ENCODE measurements at places on chromosomes 4 and X.
A peak's percentile ranks its signal among the peaks of the same experiment; 100 is the strongest.

GRCh38 chr4:123986268-123986798 is 589.7 kb downstream of the SPRY1 start:
- no peak for DNase-seq

DNA sequence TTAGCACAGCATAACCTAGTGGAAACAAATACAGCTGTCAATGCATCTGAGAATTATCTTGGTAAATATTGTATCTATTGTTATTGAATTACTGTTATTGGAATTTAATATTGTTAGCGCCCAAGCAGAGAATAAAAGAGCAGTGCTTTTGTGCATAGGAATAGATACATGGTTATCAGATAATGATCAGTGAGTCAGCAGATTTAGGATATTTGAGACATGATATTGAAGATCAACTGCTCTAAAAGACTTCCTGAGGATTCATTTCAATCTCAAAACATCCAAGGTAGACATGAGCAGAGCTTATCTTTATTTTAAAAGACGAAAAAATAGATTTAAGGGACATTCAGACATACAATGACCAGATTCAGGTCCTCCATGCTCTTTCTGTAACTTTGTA is 10.6 kb upstream of the H2AZ1 start:
- DNase-seq: no peak

DNA sequence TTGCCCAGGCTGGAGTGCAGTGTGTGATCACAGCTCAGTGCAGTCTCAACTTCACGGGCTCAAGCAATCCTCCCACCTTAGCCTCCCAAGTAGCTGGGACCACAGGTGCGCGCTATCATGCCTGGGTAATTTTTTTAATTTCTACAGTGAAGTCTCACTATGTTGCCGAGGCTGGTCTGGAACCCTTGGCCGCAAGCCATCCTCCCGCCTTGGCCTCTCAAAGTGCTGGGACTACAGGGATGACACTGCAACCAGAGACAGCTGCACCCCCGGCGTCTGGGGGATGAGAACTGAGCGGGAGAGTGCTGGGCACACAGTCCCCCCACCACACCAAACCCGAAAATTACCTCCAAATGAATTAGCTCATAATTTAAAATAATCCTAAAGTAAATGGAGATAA is 33.1 kb upstream of the GTPBP6 start:
- no peak for DNase-seq

- DNase-seq: no peak
Measured at GRCh38 chrX:44952329-44953027, 79.5 kb downstream of the KDM6A start.

DNA sequence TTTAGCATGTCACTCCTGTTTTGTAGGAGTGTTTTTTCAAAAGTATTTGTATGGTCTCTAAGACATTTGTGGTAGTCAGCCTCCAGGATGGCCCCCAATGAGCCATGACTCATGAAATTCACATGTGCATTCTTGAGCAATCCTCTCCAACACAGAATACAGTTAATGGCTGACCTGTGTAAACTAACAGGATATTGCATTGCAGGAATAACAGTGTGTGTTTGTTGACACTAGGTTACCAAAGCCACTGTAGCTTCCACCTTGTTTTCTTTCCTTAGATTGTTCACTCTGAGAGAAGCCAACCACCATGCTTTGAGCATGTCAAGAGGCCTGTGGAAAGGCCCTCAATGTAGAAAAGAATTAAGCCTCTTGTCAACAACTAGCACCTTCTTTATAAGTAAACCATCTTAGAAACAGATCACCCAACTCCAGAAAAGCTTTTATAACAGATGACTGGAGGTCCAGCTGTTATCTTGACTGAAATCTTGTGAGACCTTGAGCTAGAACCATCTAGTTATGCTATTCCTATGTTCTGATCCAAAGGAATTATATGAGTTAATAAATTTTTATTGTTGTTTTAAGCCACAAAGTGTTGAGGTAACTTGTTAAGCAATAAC is 28.5 kb downstream of the TBCK start:
- DNase-seq: no peak

- DNase-seq: no peak
Measured at GRCh38 chrX:101210630-101211029, 9.0 kb upstream of the DRP2 start.

DNA sequence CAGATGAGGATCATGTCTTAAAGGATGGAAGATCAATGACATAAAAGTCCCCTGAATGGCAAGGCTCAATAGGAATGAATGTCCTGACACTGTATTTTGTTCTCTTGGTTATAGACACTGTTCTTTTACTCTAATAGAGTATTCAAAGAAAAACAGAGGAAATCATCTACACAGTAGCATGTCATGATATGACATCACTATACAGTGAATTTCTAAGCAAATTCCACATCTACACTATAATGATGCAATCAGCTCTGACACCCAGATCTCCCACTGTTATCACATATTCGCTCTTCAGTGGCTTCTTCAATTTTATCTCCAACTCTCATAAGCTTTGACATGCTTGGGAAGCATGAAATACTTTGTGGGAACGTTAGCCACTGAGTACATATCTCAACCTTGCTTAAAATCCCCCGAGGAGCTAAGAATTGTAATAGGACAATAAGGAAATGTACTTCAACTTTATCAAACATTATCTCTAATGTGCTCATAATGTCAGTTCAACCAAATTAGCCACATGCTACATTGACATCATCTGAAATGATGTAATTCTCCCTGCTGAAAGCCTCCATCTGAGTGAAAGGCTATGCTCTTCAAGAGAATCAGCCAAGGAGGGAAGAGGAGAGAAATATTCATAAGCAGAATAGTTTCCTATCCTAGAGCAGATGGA is 139.6 kb upstream of the PTCHD1 start:
- DNase-seq: no peak

- peak; percentile 21 for DNase-seq
Measured at GRCh38 chr4:121277194-121278105, 103.4 kb downstream of the QRFPR start.

GRCh38 chr4:135185256-135185655 is 983.7 kb upstream of the PABPC4L start:
- no peak for DNase-seq

- peak; percentile 93 for DNase-seq
Measured at GRCh38 chr4:142565771-142566170, 280.3 kb downstream of the INPP4B start.

DNA sequence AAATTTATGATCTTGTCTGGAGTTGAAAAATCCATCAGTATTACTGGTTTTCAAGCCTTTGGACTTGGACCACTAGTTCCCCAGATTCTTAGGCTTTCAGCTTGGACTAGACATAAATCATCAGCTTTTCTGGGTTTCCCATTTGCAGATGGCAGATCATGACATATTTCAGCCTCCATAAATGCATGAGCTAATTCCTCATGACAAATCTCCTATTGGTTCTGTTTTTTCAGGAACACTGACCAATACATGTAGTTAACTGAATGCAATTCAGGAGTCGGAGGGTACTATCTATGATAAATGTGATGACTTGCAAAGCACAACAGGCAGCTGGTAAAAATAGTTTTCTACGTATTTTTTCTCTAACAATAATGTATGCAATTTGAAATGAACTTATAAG is 635.6 kb downstream of the TRAM1L1 start:
- no peak for DNase-seq

DNA sequence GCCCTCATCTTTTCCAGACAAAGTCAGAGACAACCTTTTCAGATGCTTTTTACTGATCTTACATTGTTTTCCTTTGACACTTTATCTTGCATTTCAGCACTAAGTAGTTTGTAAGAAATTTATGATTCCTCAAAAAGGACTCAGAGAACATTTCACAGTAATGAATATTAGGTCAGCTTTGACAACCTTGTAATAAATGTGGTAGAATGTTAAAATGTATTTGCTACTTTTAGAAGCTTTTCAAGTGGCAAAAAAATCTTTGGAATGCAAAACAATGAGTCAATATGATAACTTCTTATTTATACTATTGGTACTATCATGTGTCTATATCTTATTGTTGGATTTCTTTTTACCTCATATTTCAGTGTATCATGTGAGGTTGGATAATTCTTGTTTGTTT is 146.2 kb upstream of the FAT4 start:
- no peak for DNase-seq

- no peak for DNase-seq
Measured at GRCh38 chr4:148151806-148152205, 290.4 kb downstream of the NR3C2 start.

DNA sequence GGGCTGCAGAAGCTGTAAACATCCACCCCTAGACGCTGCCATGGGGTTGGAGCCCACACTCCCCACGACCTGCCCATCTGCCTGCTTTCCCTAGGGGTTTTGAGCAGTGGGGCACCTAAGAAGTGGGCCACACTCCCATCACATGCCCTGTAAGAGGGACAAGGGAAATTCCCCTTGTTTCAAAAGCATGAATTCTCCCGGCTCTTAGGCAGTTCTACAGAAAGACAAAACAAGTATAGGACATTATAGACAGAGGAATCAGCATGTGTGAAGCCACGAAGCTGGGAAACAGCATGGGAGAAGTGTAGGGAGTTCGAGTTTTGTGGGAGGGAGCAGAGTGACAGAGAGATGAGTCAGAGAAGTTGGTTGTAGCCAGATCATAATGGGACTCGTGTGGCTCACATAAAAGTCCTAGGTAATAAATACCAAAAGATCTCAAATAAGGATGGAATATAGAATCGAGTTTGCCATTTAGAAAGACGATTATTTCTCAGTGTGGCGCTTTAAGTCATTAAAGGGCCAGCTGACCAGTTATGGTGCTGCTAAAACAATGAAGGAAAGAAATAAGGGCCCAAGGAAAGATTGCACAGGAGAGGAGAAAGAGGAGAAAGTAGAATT is 23.9 kb downstream of the APOO start:
- DNase-seq: no peak

- no peak for DNase-seq
Measured at GRCh38 chr4:147717878-147718277, 14.0 kb upstream of the ARHGAP10 start.

DNA sequence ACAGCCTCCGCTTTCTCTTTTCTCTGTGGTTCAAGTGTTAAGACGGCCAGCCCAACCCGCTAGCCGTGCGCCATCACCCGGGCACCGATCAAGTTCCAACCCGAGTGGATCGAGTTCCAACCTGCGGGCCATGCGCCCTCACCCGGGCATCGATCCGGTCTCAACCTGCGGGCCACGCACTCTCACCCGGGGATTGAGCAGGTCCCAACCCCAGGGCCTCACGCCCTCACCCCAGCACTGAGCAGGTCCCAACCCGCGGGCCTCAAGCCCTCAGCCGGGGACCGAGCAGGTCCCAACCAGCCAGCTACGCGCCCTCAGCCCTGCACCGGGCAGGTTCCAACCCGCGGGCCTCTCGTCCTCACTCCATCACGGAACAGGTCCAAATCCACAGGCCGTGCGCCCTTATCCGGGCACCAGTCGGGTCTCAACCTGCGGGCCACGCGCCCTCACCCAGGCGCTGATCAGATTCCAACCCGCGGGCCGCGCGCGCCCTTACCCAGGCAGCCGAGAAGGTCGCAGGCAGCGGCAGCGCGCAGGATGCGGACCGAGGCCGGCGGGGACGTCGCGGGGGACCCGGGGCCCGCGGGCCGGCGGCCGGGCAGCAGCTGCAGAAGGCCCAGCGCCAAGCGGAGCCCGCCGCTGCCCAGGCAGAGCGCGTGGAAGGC is 443 bp downstream of the GPR143 start:
- no peak for DNase-seq

DNA sequence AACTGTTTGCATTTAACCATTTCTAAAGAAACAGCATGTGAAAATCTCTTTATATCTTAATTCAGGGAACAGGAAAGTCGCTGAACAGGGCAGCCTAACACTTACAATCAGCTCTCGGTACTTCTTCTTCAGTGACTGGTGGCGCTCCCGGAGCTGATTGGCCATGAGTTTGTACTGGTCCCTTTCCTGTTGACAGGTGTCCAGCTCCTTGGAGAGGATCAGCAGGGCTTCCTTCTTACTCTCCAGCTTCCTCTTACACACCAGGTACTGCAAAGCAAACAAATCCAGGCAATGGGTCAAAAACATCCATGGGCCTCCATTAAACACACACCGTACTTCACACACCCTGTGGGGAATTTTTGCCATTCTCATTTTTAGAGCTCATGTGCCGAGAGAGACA is 36.4 kb downstream of the CCDC149 start:
- no peak for DNase-seq

- no peak for DNase-seq
Measured at GRCh38 chrX:42954880-42955279, 176.9 kb upstream of the PPP1R2C start.

GRCh38 chr4:44493924-44494323 is 45.3 kb upstream of the KCTD8 start:
- peak; percentile 1 for DNase-seq

GRCh38 chr4:116005806-116006088 is 892.3 kb upstream of the NDST4 start:
- DNase-seq: no peak

DNA sequence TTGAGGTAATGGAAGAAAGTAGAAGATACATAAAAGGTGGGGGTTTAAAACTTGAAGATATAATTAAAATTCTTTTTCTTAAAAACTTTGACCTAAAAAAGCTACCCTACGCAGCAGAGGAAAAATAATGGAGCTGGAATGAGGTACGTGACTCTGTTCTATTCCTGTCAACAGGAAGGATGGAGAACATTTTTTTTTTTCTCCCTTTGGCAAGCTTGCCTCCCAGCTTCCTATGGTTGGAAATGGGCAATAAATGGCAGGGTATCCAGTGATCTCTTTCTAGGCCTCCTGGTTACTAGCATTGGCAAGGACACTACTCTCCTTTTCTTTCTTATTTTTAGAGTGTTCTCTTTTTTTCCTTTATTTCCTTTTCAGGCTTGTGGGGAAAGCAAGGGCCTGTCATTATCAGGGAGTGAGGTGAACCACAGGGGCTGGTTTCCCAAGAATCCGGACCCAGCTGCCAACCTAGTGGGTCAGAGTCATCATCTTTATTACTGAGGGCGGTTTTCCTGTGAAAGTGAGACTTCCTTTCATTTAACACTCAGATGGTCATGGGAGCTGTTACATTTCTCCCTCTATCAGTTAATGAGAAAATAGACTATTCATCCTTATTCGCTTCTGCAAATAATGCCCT is 224.6 kb downstream of the SPRY1 start:
- no peak for DNase-seq

- DNase-seq: no peak
Measured at GRCh38 chr4:2791518-2792395, 1.1 kb upstream of the SH3BP2 start.

DNA sequence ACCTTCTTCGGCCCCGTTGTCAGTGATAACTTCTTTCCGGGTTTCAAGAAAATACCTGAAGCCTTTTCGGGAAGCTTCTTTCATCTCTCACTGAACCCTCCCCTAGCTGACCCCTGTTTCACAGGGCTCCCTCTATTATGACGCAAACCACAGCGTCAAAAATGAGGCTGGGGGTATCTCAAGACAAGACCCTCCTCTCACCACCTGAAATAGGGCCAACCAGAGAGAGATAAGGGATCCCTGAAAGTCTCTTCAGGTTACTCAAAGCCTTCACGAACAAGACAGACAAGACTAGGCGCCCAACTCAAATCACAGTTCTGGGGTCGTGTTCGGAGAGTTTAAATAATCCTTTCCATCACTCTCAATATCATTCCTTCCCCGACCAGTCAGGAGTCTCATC is 1.2 kb downstream of the PHF8 start:
- DNase-seq: no peak
